Karpas-422 (cell line): ENCODE measurements at places on chromosomes 2 and 18. TPM values are rescaled to one million over a fixed set of nuclear protein-coding genes. Genes with fewer than 3 reads are reported as not detected.

TNFRSF11A gene
- total RNA-seq: 1.0 and 1.2 TPM in 2 replicates

SNORC gene
- total RNA-seq: 1.2 and 1.9 TPM in 2 replicates

GRCh38 chr18:49247781-49248180 lies 212.7 kb downstream of the DYM start:
- H3K27ac ChIP-seq: no peak overlapping the region
- no peak overlapping the region for H3K4me3 ChIP-seq
- no peaks in the 10 kb centered on the region for H3K4me1 ChIP-seq
- no peaks in the 10 kb centered on the region for H3K36me3 ChIP-seq
- H3K27me3 ChIP-seq: no peaks in the 10 kb centered on the region
- DNase-seq: no peak

DNA sequence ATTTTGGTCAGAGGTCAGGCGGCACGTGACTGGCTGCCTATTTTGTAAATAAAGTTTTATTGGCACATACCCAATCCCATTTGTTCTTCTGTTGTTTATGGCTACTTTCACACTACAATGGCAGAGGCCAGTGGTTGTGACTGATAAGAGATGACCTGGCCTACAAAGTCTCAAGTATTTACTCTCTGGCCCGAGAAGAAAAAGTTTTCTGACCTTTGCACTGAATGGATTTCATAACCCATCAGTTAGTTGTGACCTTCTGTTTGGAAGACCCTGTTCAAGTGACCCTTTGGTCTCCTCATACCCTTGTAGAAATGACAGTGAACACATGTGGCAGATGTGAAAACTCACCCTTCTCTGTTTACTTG lies 121.4 kb upstream of the MGAT5 start:
- H3K36me3 ChIP-seq: no peaks in the 10 kb centered on the region
- no peak overlapping the region for H3K27ac ChIP-seq
- no peaks in the 10 kb centered on the region for H3K27me3 ChIP-seq
- H3K4me1 ChIP-seq: peaks cover 3% of the 10 kb centered on the region; the same call in 1 of the 2 replicates

DNA sequence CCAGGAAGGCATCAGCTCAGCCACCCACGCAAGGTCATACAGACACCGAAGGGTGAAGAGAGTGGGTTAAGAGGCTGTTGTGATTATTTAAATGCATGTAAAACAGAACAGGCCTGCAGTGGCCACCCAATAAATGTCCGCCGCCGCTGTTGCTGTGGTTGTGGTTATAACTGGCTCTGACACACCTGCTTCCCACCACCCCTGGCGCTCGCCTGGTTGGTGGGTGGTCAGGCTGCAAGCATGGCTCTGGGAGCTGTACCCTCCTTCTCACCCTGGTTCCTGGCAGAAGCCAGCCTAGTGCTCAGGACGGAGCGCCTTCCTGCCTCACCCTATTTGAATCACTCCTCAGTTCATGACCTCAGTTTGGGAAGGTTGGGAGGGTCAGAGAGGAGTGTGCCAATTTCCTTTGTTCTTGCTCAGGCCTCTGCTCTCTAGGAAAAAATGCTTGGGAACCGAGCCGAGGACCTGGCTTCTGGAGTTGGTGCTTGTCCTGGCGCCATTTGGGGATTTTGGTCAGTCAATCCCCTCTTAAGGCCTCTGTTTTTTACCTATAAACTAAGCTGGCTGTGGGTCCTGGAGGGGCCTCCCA lies 5.3 kb upstream of the CRYBA2 start:
- no peak for DNase-seq

- no peak overlapping the region for H3K4me3 ChIP-seq
- DNase-seq: no peak
- H3K36me3 ChIP-seq: no peaks in the 10 kb centered on the region
- H3K27ac ChIP-seq: no peak overlapping the region
- no peaks in the 10 kb centered on the region for H3K4me1 ChIP-seq
Observed at GRCh38 chr2:157789256-157789655, 86.9 kb downstream of the ACVR1 start.

- no peaks in the 10 kb centered on the region for H3K4me1 ChIP-seq
- H3K4me3 ChIP-seq: no peak overlapping the region
- H3K27me3 ChIP-seq: no peaks in the 10 kb centered on the region
- DNase-seq: no peak
- H3K27ac ChIP-seq: no peak overlapping the region
Observed at GRCh38 chr2:31387850-31388249, 26.7 kb downstream of the XDH start.

DNA sequence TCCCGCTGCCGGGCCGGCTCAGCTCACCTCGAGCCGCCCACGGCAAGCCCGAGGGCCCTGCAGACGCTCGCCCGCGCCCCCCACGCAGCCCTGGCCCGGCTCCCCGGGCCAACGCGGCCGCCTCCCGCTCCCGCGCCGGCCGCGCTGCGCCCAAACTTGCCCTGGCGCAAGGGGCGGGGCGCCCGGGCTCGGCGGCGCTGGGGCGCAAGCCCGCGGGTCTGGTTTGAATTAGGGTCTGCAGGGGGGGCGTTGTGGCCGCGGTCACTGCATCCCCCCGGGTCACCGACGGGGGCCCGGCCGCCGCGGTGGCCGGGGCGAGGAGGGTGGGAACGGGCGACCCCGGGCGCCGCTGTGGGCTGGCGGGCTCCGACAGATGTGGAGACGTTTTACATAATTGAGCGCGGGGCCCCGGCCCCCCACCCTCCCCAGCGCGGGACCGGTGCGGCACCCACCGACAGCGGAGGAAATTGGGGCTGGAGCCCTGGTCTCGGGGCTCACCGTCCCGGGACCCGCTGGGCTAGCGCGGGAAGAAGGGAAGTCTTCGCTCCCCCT lies 690 bp downstream of the SDC1 start:
- no peaks in the 10 kb centered on the region for H3K36me3 ChIP-seq
- peak; percentile 61 for DNase-seq
- peaks cover 46% of the 10 kb centered on the region for H3K4me1 ChIP-seq
- peak overlapping the region; percentile 60 for H3K27ac ChIP-seq
- peak overlapping the region; percentile 58 for H3K4me3 ChIP-seq

DNA sequence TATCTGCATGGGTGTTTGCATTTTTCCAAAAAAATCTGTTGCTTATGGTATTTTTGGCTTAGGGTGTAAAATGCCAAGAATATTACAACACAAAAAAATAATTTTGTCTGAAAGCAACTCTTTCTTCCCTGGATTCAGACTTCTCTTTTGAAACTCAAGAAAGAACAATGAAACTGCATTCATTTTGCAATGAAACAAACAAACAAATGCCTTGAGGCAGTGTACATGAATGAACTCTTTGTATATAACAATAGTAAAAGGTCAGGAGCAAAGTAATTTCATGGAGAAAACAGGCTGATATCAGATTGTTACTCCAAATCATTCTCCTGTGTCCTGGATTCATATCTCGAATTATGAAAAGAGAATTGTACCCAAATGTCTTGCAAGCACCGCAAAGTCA lies 301.6 kb upstream of the CDH20 start:
- H3K27ac ChIP-seq: no peak overlapping the region
- no peak for DNase-seq
- no peaks in the 10 kb centered on the region for H3K27me3 ChIP-seq
- no peaks in the 10 kb centered on the region for H3K36me3 ChIP-seq

DNA sequence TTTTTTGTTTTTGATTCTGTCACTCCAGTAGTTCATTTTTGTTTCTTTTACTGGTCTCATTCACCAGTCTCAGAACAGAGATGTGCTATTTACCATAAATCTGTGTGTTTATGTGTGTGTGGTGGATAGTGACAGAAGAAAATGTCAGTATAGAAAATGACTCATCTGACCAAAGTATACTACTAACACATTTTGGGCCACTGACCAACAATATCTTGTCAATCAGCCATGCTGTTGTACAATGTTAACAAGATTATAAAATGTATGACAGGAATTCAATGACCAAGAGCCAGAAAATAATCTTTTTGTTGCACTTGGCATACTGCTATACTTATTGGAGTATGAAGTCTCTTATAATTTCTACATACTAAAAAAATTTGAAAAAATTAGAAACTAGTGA lies 1081.4 kb upstream of the NRXN1 start:
- no peaks in the 10 kb centered on the region for H3K36me3 ChIP-seq
- no peak overlapping the region for H3K27ac ChIP-seq
- no peak overlapping the region for H3K4me3 ChIP-seq

DNA sequence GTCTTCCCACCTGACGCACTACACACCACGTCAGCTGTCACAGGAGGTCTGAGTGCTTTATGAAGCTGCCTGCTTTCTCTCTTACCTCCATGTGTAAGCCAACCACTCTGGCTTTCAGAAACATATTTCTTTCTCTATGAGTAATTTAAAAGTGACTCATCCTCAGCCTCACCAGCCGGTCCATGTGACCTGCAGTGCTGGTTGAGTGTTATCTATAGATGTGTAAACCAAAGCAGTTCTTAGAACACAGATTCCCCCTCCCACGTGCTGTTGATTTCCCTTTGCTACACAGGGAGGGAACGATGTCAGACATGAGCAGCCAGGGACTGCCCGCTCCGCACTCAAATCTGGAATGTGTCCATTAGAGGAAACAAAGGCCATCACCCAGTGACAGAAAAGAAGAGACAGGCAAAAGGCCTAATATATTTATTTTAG lies 157.8 kb downstream of the BCL2 start:
- no peaks in the 10 kb centered on the region for H3K36me3 ChIP-seq
- peak overlapping the region; percentile 91 for H3K27ac ChIP-seq
- peak overlapping the region; percentile 33; the same call in 1 of the 2 replicates for H3K4me3 ChIP-seq
